ENCODE measurements at places on chromosomes 6 and 20. TPM values are rescaled to one million over a fixed set of nuclear protein-coding genes. Genes with fewer than 3 reads are reported as not detected.

The EFHC1 gene
- total RNA-seq = 18.1 TPM

The COL9A1 gene
- not detected for total RNA-seq

The OR2H2 gene
- not detected for total RNA-seq

The MROH8 gene
- total RNA-seq = 2.7 TPM

The SMIM8 gene
- total RNA-seq = 19.0 TPM

The SALL4 gene
- total RNA-seq = 7.6 TPM

The PNLDC1 gene
- total RNA-seq = 0.71 TPM

The PDE10A gene
- total RNA-seq = 23.7 TPM

- H3K27ac ChIP-seq = peak overlapping the region; percentile 83
- peaks cover 42% of the 10 kb centered on the region for H3K4me1 ChIP-seq
- H3K27me3 ChIP-seq = no peaks in the 10 kb centered on the region
Measured at GRCh38 chr6:168667428-168667805, 226.4 kb downstream of the SMOC2 start.

GRCh38 chr6:51167468-51167867 is 348.8 kb downstream of the TFAP2B start:
- H3K27me3 ChIP-seq = no peaks in the 10 kb centered on the region
- H3K4me3 ChIP-seq = no peak overlapping the region
- H3K4me1 ChIP-seq = no peaks in the 10 kb centered on the region
- no peak overlapping the region for H3K27ac ChIP-seq

GRCh38 chr20:54372313-54372712 is 103.1 kb upstream of the DOK5 start:
- H3K4me1 ChIP-seq = no peaks in the 10 kb centered on the region
- H3K36me3 ChIP-seq = no peaks in the 10 kb centered on the region
- no peak for DNase-seq
- no peak overlapping the region for H3K27ac ChIP-seq
- no peaks in the 10 kb centered on the region for H3K27me3 ChIP-seq

GRCh38 chr6:113181164-113181563 is 676.0 kb upstream of the MARCKS start:
- peaks cover 8% of the 10 kb centered on the region for H3K4me1 ChIP-seq
- DNase-seq = no peak
- no peak overlapping the region for H3K27ac ChIP-seq
- no peaks in the 10 kb centered on the region for H3K27me3 ChIP-seq
- H3K36me3 ChIP-seq = no peaks in the 10 kb centered on the region

DNA sequence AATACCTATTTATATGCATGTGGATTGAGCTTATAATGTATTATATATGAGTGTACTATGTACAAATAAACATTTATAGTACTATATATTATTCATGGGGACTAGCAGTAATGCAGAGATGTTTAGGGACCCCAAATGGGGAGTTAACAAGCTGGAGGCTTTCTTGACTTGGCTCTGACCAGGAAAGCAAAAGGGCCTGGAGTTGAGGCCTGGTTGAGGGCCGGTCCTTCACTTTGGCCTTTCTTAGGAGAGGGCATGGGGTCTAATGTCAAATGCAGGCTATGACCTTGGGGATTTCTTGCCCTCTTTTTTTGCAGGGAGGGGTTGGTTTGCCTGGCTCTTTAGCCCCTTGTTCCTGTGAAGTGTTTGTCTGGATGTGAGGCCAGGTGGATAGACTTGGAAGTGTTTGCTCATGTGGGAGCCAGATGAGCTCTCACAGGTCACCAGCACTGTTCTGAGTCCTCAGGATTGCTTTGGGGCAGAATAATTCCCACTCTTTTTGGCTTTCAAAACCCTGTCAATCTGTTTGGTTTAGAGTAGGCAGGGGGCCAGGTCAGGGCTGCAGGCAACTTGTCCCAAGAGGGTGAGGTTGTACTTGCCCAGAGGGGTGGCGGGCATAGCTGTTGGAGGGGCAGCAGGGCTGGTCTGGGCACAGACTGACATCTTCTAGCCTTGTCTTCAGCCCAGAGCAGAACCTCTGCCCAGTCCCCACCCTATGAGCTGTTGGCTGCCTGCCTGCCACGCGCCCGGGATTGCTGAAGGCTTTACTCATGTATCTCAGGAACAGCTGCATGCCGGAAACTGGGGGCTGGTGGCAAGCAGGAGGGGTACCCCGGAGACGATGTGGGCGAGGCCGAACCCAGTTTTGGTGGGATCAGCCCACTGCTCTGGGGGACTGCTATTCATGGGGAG is 14.6 kb downstream of the TJAP1 start:
- no peaks in the 10 kb centered on the region for H3K27me3 ChIP-seq
- H3K4me3 ChIP-seq = no peak overlapping the region
- H3K4me1 ChIP-seq = peaks cover 35% of the 10 kb centered on the region
- no peak overlapping the region for H3K27ac ChIP-seq
- DNase-seq = peak; percentile 44

- no peak overlapping the region for H3K4me3 ChIP-seq
- no peak for DNase-seq
- H3K36me3 ChIP-seq = no peaks in the 10 kb centered on the region
- H3K27ac ChIP-seq = no peak overlapping the region
Measured at GRCh38 chr6:46357591-46357990, 133.7 kb downstream of the RCAN2 start.

GRCh38 chr6:157020398-157020797 is 243.2 kb downstream of the ARID1B start:
- peaks cover 17% of the 10 kb centered on the region for H3K4me1 ChIP-seq
- no peak for DNase-seq
- no peaks in the 10 kb centered on the region for H3K27me3 ChIP-seq
- H3K4me3 ChIP-seq = peak overlapping the region; percentile 83
- H3K36me3 ChIP-seq = peaks cover 12% of the 10 kb centered on the region

DNA sequence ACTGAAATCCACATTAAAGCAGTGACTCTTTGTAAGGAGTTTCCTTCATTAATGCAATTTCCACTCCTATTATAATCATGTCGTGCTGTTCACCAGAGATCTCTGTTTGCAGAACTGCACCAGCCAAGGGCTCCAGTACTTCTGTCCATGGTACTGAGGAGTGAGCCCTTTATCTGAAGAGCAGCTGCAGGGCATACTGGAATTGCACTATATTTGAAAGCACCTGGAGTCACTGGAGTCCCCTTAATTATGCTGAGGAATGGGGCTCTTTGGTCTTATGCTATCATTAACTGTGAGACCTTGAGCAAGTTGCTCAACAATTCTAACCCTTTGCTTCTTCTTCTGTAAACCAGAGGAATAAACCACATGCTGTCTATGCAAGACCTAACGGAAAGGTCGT is 61.7 kb upstream of the NUP153 start:
- H3K4me1 ChIP-seq = no peaks in the 10 kb centered on the region
- H3K36me3 ChIP-seq = peaks cover 4% of the 10 kb centered on the region
- no peaks in the 10 kb centered on the region for H3K27me3 ChIP-seq
- no peak overlapping the region for H3K4me3 ChIP-seq
- no peak overlapping the region for H3K27ac ChIP-seq

DNA sequence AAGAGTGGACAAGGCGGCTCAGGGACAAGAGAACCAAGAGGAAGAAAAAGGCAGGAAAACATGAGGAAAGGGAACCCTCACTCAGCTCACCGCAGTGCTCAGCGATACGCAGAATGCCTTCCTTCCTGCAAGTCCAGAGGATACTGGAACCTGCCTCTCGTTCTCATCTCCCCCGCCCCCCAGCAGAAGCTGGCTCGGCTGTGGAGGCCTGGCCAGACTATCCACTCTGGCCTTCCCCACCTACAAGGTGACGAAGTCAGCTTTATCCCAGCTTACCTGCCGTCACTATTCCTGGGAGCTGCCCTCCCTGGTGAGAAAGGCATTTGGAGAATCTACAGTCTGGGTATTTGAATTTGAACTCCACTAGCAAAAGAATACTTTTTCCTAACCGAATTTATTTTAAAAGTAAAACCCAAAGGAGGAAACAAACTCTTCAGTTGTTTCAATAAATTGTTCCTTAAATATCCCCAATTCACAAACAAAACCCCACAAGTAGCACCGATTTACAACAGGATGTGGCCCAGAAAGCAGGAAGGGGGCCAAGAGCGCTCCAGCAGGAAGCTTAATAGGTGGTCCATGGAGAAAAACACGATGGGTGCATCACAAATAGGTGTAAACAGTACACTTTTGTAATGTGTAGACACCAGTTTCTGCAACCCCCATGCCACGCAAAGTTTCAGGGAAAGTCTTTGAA is 2.1 kb upstream of the DIDO1 start:
- H3K27ac ChIP-seq = no peak overlapping the region
- peaks cover 45% of the 10 kb centered on the region for H3K36me3 ChIP-seq
- DNase-seq = no peak
- peaks cover 43% of the 10 kb centered on the region for H3K4me1 ChIP-seq

GRCh38 chr20:42705550-42705949 is 484.2 kb downstream of the PTPRT start:
- no peaks in the 10 kb centered on the region for H3K36me3 ChIP-seq
- H3K4me3 ChIP-seq = no peak overlapping the region
- peaks cover 13% of the 10 kb centered on the region for H3K27me3 ChIP-seq
- H3K4me1 ChIP-seq = no peaks in the 10 kb centered on the region
- H3K27ac ChIP-seq = no peak overlapping the region

- H3K36me3 ChIP-seq = peaks cover 42% of the 10 kb centered on the region
- H3K4me3 ChIP-seq = no peak overlapping the region
- no peak overlapping the region for H3K27ac ChIP-seq
- no peaks in the 10 kb centered on the region for H3K27me3 ChIP-seq
- peak; percentile 11 for DNase-seq
- H3K4me1 ChIP-seq = peaks cover 9% of the 10 kb centered on the region
Measured at GRCh38 chr6:4055420-4056041, 23.4 kb downstream of the FAM217A start.

- H3K27me3 ChIP-seq = no peaks in the 10 kb centered on the region
- H3K36me3 ChIP-seq = peaks cover 4% of the 10 kb centered on the region
- H3K4me1 ChIP-seq = peaks cover 21% of the 10 kb centered on the region
- H3K4me3 ChIP-seq = no peak overlapping the region
Measured at GRCh38 chr20:1825507-1825906, 69.7 kb upstream of the SIRPA start.

DNA sequence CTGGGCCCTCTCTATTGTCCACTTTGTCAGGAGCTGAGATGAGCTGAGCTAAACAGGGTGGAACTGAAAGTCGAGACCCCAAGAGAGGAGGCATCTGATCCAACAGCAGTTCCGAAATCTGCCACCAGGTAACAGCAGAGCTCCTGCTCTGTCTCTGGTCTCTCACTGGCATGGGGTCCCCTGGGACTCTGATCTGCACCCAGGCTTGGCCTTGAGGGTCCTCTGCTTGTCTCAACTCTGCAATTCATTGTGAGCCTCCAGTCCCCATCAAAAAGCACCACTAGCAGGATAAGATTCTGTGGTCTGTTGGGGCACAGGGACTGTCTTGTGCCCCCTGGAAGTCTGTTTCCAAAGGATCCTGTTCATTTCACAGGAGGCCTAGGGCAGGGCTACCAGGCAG is 62.5 kb upstream of the TOP1 start:
- H3K27ac ChIP-seq = no peak overlapping the region
- peaks cover 4% of the 10 kb centered on the region for H3K36me3 ChIP-seq
- H3K27me3 ChIP-seq = peaks cover 18% of the 10 kb centered on the region
- peaks cover 7% of the 10 kb centered on the region for H3K4me1 ChIP-seq

DNA sequence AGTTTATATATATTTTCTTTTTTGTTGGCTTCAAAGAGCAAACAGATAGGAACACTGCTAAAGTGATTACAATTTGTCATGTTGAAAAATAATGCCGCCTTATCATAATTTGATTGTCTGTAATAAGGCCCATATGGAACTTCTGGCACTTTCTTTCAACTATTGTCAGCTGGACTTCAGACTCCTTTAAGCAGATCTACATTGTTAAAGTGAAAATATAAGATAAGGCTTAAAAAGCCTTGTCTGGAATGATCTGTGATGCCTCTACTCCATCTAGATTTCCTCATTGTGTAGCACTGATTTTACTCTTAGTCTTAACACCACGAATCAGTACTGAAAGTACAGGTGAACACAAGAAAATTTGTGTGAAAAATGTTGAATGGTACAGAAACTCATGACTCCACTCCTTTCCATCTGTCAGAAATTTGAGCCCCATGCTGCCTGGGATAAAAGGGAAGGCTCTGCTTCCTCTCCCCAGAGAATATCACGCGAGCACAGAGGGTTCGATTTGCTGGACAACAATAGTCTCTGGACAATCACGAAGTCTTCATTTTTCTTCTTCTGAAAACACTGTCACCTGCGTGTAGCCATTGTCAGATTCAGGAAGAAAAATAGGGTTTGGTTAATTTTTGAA is 56.0 kb downstream of the BCAS1 start:
- H3K27ac ChIP-seq = no peak overlapping the region
- H3K4me1 ChIP-seq = no peaks in the 10 kb centered on the region
- H3K27me3 ChIP-seq = no peaks in the 10 kb centered on the region
- DNase-seq = no peak
- no peaks in the 10 kb centered on the region for H3K36me3 ChIP-seq

GRCh38 chr6:38806833-38807232 is 91.7 kb downstream of the DNAH8 start:
- H3K36me3 ChIP-seq = no peaks in the 10 kb centered on the region
- no peak overlapping the region for H3K4me3 ChIP-seq
- H3K4me1 ChIP-seq = peaks cover 15% of the 10 kb centered on the region
- H3K27me3 ChIP-seq = peaks cover 7% of the 10 kb centered on the region
- peak; percentile 47 for DNase-seq

- peaks cover 52% of the 10 kb centered on the region for H3K27me3 ChIP-seq
- peaks cover 21% of the 10 kb centered on the region for H3K4me1 ChIP-seq
- H3K4me3 ChIP-seq = peak overlapping the region; percentile 34
- H3K27ac ChIP-seq = no peak overlapping the region
- DNase-seq = peak; percentile 32
Measured at GRCh38 chr6:168158213-168158979, 79.4 kb upstream of the FRMD1 start.

DNA sequence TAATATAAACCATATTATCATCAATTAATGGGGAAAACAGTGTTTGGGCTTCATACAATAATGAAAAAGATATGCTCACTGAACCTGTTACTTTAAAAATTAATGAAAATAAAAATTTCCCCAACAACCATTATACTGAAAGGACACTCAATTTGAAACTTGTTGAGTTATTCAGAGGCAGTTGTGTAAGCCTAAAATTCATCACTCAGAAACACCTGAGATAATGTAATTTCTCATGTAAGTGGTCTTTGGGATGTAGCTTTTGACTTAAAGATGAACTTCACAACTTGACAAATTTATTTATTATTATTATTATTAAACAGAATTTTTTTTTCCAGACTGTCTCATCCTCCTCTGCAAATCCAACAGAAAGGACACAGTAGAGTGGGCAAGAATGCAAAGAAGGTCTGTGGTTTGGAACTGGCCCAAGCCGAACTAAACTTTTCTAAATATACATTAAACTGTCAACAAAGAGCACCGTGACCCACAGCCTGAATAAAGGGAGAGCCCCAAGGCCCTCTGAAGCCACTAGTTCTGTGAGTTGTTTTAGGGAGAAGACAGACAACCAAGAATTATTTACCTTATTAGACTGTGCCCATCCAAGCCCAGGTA is 32.2 kb upstream of the HEY2 start:
- H3K27me3 ChIP-seq = no peaks in the 10 kb centered on the region
- H3K36me3 ChIP-seq = no peaks in the 10 kb centered on the region
- H3K4me3 ChIP-seq = no peak overlapping the region
- DNase-seq = no peak

- no peak overlapping the region for H3K4me3 ChIP-seq
- H3K4me1 ChIP-seq = no peaks in the 10 kb centered on the region
- no peak overlapping the region for H3K27ac ChIP-seq
- H3K36me3 ChIP-seq = peaks cover 79% of the 10 kb centered on the region
- no peak for DNase-seq
Measured at GRCh38 chr20:63937596-63937995, 18.6 kb downstream of the UCKL1 start.

Measured in Calu3 (cell line).